ENCODE measurements at places on chromosomes 5 and 9.

DNA sequence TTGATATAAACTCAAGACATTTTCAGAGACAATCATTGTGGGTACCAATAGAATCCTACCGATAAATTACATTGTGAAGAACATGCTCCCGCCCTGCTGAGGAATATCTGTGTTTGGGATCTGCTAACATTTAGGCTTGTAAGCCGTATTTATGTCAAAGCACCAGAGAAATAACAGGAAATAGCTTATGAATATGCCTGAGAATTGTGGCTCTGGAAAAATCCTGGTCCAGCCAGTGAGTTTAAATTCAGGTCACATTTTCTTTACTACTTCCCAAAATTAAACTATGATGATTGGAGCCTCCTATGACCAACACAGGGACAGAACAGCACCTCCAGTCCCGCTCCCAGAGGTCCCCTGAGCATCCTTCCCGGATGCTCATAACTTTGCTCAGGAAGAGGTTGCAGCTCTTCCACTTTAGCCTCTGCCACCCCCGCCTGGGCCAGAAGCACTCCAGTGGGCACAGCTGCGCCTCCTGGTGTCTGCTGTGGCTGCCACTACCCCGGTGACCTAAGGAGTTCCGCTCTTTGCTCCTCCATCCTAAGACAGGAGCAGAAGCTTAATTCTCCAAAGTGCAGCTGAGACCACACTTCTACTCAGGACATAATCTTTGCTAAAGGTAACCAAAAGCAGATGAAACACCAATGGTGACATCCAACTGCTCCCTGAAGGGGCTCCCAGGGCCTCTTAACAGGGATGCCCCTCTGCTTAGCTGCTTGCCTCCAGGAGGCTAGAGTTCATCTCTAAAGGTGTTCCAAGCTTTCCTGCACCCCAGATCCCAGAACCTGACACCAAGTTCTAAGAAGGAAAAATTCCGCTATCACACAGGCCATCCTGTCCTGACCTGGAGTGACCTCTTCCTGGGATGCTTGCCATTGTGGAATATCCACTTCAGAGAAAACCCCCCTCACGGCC is 58.8 kb downstream of the SLC1A1 start:
- no peak for DNase-seq

DNA sequence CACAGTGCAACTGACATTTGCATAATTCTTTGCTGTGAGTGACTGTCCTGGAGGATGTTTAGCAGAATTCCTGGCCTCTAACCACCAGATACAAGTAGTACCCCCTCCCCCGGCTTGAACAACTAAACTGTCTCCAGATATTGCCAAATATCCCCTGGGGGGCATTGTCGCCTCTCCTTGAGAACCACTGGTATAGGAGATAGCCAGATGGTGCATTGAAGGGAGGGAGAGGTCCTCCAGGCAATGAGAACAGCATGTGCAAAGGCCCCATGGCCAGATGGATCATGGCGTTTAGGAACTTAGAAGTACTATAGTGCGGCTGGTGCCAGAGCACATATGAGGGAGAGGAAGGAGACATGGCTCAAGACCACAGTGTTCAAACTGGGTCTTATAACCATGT is 18.9 kb upstream of the ORM1 start:
- no peak for DNase-seq

- no peak for DNase-seq
These were observed 282.9 kb downstream of the ARHGEF28 start for GRCh38 chr5:73908846-73909245.

GRCh38 chr5:156552855-156553358 is 225.9 kb downstream of the SGCD start:
- DNase-seq, result no peak

DNA sequence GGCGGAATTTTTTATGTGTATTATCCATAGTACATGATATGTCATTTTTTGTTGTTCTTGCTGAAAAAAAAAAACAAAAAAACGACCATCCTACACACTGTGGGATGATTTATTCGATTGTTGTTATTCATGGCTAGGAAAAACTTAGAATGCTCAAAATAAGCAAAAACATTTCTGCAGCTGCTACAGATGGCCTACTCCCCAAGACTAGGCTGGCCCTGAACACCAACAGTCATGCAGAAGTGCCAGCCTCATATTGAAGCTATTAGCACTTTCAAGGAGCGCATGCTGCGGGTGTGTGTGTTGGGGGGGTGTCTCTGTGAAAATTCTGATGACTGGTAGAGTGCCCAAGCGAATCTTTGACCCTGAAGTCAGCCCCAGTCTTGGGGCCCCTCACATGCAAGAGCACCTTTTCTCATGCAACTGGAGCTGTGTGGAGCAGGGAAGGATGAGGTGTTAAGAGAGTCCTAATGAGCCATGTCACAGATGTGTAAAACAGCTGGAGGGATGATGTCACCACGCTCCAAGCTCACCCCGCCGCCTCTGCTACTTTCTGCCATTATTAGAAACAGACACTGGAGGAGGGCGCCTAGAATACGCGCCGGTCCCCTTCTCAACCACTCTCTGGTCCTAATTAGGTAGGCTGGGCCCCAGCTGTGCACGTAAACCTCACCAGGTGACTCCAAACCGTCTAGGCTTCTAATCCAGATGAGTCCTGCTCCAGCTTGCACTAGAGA is 61.0 kb upstream of the SMIM23 start:
- no peak for DNase-seq

- DNase-seq, result no peak
These were observed 75.2 kb downstream of the ESM1 start for GRCh38 chr5:54909911-54910870.

- no peak for DNase-seq
These were observed 691.2 kb downstream of the TAF11L14 start for GRCh38 chr5:18325431-18325830.

DNA sequence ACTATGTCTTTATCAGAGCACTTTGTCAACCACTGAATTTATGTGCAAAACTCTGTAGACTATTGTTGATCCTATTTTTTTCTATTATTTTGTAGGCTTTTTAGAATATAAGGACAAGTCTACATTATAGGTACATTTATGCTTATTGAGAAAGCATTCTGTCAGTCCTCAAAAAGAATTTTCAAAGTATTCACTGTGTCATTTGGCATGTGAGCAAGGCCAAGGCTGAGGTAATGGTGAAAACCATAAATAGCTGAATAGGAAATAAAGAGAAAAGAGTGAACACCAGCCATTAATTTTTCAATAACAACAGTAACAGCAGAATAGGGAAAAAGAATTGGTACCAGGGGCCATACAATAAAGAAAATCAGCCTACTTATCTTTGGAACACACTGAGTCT is 21.0 kb downstream of the SKIC3 start:
- no peak for DNase-seq

- DNase-seq, result no peak
These were observed 30.4 kb downstream of the NFX1 start for GRCh38 chr9:33320568-33321261.

DNA sequence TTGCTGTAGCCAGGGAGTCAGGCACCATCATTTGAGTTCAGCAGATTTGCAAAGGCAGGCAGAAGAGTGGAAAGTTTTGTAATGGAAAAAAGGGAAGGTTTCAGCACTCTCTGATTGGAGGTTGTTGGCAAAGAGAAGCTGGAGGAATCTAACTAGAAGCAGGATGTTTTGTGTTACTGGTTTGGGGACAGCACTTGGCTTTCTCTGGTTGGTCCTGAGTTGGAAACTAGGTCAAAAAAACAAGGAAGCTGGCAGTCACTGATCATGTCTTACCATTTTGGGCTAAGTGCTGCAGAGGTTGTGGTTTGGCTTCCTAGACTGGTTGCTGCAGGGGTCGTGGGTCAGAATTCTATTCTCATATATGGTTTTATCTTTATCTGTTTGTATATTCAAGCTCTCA is 189.8 kb downstream of the DRD1 start:
- no peak for DNase-seq

DNA sequence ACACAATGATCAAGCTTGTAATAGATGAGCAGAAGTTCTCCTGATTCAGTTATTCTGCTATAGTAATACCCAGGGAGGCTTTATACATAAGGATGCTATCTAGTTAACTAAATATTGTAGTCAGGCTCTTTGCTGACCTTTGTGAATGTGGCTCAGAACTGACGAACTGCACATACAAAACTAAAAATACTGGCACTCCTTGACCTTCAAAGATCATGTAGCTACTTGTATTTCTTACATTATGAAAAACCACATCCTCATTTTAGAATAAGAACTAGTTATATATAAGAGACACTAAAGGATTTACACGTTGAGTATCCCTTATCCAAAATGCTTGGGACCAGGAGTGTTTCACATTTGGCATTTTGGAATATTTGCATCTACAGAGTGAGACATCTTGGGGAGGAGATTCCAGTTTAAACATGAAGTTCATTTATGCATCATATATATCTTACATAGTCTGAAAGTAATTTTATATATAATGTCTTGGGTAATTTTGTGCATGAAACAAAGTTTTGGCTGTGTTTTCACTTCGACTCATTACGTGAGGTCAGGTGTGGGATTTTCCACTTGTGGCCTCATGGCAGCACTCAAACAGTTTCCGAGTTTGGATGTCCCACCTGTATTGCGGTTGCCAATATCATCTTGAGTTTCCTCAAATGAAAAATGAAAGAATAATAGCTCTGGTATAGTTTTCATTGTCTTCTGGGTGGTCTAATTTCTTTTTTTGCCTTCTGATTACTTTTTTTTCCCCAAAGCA is 58.4 kb upstream of the FBXL7 start:
- no peak for DNase-seq

DNA sequence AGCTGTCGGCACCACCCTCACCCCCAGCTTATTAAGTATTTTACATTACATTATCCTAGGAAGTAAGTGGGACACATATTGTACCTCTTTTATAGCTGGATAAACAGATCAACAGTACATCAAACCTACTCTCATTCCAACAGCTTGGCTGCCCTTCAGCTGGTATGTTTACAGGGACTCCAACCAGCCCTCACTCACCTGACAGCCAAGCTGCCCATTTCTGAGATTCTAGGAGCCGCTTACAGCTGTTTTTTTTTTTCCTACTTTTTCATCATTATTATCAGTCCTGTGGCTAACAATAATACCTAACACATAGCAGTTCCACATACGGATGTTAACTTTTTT is 13.4 kb upstream of the CREBRF start:
- no peak for DNase-seq

GRCh38 chr9:136250676-136251075 is 5.1 kb upstream of the QSOX2 start:
- DNase-seq, result no peak

GRCh38 chr9:71609448-71609830 is 158.9 kb downstream of the CEMIP2 start:
- DNase-seq, result no peak

- no peak for DNase-seq
These were observed 530 bp downstream of the UCK1 start for GRCh38 chr9:131530546-131530919.

DNA sequence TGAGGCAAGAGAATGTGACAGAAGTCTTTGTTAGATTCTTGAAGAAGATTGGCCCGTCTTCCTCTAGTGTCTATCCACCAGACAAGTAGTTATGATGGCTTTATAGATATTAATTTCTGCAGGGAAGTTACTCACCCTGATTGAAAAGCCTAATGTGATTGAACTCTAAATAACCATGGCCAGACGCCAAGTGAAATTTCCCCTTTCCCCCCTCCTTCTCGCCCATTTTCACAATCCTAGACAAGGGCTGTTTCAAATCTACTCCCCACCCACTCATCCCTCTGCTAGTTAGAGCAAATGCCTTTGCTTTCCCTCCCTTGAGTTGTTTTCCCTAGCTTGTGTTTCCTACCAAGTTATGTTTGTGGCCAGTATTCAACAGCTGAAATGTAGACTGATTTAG is 182.5 kb downstream of the TMEM167A start:
- no peak for DNase-seq

- DNase-seq, result no peak
These were observed 28.9 kb downstream of the ARHGEF28 start for GRCh38 chr5:73654819-73655318.

DNA sequence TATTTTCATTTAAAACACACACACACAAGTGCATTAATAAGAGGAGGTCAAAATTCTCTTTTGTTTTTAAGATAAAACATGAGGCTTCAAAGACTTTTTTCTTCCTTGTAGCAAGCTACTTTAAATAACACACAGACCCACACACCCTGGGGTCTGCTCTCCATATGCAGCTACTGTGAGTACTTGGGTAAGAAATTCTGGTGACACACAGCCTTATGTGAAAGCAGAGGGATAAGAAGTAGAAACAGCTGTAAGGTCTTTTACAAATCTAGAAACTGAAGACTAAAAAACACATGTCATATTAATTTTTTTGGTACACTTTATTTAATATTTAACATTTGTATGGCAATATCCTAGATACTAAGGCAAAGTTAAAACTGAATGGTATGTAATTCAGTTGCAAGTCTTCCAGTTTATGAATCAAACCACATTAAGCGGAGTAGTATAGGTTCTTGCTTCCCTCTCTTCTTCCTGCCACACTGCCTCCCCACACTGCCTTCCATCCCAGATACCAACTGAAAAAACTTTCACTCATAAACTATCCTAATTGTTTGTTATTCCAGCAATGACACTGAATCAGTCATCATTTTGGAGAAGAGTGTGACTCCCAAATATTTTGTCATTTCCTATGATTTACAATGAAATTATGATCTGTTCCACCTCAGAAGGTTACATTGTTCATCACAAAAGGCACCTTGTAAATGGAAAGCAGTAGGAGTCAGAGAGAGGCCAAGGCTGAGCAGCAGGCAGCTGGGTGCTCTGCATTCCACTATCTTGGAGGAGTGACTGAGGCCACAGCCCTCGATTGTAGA is 92.0 kb downstream of the PLCXD3 start:
- no peak for DNase-seq

DNA sequence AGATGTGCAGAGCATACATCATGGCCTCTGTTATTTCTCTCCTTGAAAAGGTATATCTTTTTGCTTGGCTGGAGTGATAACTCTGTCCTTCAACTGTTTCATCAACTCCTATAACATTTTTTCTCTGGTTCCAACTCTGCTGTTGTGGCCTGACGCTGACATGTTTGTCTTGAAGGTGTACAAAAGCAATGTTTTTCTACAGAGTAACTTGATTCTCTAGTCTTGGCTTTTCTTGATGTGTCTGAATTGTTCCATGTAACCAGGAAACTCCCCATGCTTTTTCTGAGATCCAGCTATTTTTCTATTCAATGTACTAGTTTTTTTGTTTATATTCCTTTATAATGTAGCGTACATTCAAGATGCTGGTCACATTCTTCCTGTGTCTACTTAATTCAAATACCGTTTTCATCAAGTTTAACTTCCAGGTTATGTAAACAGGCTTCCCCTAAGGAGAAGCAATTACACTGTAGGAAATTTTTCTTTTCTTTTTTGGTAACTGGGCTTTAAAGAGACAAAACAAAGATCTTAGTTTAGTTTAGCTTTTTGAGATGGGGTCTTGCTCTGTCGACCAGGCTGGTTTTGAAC is 6.7 kb upstream of the CPLANE1 start:
- no peak for DNase-seq

GRCh38 chr5:177496727-177497291 is 595 bp downstream of the PDLIM7 start:
- peak; percentile 53 for DNase-seq

DNA sequence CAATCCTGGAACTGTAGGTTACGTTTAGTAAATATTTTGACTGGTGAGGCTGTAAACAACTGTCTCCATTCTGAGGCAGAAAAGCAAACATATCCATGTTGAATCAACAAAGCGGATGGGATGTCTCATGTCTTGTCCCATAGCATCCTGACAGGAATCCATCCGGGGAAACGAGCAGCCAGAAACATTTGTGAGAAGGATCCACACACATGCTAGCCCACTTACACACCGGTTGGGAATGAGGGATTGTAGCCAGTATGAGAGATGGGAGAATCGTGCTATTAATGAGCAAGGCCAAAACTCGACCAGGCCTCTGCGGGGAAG is 117.5 kb downstream of the FSTL4 start:
- DNase-seq, result no peak

GRCh38 chr5:89187883-89188465 is 305.0 kb upstream of the MEF2C start:
- no peak for DNase-seq

- no peak for DNase-seq
These were observed 38.6 kb downstream of the BOD1 start for GRCh38 chr5:173577817-173578216.

Measured in T1000 (cell line).